ENCODE measurements at places on chromosomes 13 and 19.

- DNase-seq, result no peak
Observed at GRCh38 chr19:53511933-53512374, 26.0 kb upstream of the ZNF331 start.

DNA sequence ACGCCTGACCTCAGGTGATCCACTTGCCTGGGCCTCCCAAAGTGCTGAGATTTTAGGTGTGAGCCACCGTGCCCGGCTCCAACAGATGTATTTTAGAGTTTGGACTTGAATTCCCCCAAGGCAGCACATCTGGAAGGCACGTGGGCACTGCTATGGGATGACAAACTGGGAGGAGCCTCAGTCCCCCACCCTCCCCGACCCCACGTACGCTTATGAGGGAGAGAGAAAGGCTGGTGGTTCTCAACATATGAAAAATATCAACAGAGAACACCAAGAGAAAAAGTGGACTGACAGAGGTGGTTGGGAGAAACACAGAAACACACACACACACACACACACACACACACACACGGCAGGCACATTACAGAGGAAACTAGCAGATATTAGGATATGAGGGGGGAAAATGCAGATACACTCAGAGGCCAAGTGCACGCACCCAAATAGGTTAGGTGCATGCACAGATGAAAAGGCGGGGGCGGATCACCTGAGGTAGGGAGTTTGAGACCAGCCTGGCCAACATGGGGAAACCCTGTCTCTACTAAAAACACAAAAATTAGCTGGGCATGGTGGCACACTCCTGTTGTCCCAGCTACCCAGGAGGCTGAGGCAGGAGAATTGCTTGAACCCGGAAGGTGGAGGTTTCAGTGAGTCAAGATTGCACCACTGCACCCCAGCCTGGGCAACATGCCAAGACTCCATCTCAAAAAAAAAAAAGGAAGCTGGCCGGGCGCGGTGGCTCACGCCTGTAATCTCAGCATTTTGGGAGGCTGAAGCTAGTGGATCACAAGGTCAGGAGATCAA, 3.2 kb downstream of the STX10 start:
- no peak for DNase-seq

- peak; percentile 52 for DNase-seq
Observed at GRCh38 chr13:91904597-91904996, 506.2 kb downstream of the GPC5 start.

- no peak for DNase-seq
Observed at GRCh38 chr19:49849433-49850220, 1.3 kb upstream of the PTOV1 start.

DNA sequence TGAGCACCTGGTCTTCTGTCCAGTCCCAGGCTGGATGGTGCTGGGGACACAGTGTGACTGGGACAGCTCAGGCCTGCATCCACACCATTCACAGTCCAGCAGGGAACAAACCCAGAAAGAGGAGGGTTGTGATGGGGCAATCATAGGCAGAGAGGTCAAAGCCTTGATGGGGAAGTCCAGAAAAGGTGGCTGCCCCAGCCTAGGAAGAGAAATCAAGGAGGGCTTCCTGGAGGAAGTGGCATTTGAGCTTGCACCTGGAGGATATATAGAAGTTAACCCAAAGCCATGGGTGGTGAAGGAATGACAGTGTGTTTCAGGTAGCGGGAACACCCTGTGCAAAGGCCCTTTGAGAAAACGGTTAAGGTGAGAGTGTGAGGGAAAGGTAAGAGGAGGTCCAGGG, 2.6 kb upstream of the PRX start:
- DNase-seq, result no peak
